NCI-H345 (cell line): ENCODE measurements at places on chromosomes 5 and 9.
A peak's percentile ranks its signal among the peaks of the same experiment; 100 is the strongest.

DNA sequence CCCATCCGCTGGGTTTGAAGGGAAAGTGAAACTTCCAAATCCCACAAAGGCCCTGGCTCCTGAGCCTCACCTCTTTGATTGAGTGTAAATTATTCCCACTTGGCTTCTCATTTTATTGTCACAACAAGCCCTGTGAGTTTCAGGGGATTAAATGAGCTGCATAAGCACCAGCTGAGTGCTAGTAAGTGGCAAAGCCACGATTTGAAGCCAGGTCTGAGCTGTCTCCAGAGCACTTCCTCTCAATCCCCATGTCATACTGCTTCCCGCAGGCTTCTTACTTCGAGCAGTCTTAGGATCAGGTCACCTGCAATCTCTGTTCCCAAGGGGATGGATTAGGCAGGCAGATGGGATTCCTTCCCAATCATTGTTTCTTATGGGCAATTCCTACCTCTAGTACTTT lies 18.0 kb downstream of the RPS14 start:
- DNase-seq = no peak

- no peak for DNase-seq
Observed at GRCh38 chr5:138472353-138472752, 7.1 kb downstream of the EGR1 start.

DNA sequence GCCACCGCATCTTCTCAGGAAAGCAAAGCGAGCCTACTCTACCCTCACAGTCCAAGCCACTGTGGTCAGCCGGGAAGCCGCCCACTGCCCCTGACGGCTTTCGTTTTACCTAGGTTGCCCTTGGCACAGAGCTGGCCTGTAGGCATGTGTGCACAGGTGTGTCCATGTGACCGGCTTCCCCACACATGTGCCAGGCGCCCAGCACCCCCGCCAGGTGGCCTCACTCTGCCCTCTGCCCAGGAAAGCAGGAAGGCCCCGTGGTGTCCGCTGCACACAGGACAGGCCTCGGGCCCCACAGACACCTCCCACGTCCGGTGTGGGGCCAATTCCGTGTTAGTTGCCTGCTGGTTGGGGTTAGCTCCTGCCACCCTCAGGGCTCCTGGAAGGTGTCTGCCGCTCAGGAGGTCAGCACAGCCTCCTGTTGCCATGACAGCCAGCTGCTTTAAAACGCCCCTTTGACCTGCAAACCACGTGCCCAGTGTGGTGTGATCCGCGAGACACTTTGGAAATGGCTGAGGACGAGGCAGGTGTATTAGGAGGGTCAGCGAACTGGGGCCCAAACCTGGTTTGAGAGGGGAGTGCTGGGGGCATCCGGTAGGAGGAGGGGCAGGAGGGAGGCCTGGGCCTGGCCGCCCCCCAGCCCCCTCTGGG lies 28.7 kb downstream of the TPPP start:
- no peak for DNase-seq

DNA sequence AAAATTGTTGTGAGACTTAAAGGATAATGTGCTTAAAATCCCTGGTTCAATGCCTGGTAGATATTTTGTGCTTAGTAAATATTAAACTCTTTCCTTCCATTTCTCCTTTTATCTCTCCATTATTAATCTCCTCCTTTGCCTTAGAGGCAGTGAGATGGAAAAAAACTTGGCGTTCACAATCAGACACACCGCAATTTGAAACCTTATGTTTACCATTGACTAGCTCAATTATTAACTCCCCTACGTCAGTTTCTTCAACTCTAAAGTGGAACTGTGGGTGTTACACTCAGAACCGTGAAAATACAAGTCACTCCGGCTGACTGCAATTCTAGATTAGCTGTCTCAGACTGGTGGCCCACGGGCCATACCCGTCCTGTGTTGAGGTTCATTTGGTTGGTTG lies 327.2 kb downstream of the DEPDC1B start:
- DNase-seq = no peak

DNA sequence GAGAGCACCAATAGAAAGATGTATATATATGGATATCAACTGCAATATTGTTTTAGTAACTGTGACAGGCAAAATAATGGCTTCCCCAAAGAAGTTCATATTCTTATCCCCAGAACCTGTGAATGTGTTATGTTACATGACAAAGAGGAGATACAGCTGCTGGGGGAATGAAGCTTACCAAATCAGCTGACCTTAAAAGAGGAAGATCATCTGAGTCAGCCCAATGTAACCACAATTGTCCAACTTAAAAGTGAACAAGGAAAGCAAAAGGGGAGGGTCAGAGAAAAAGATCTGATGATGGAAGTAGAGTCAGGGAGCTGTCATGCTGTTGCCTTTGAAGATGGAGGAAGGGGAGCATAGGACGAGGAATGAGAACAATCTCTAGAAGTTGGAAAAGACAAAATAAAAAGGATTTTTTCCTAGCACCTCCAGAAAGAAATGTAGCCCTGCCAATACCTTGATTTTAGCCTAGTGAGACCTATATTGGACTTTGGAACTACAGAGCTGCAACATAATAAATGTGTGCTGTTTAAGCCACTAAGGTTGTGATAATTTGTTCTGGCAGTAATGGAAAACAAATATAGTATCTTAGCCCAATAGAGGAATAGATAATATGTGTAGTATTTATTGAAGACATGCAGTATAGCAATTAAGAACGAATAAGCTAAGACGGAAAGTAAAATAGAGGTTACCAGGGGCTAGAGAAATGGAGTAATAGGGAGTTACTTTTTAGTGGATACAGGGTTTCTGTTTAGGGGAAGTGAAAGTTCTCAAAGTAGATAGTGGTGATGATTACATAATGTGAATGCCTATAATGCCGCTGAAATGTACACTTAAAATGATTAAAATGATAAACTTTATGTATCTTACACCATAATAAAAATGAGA lies 115.9 kb downstream of the PIK3R1 start:
- DNase-seq = no peak

DNA sequence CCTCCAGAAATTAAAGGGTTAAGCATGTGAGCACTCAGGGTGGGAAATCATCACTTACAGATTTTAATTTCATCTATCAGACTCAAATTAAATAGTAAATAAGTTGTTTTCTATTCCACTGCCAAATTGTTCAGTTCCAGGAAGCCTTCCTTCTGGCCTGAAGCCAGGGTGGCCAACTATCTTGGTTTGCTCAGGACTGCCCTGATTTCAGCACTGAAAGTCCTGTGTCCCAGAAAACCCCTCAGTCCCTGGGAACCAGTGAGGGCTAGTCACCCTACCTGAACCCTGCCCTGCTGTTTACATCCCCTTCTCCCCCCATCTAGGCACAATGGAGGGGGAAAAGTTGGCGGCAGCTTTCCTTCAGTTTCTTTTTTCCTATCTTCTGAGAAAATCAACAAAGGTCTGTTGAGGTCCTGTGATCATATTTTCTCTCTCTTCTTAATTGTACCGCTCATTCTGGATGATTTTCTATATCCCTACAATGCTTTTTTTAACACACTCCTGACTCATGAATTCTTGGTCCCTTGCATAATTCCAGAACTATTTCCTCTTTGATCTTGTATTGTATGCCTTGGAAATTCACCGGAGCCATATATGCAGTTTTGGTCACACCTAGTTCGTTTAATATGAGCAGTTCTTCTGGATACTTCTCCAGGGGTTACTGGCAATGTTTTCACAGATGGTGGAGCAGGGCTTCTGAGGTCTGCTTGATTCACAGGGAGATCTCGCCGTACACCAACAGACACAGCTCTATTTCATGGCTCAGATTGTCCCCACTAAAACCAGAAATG lies 103.8 kb downstream of the MAP1B start:
- peak; percentile 1 for DNase-seq

DNA sequence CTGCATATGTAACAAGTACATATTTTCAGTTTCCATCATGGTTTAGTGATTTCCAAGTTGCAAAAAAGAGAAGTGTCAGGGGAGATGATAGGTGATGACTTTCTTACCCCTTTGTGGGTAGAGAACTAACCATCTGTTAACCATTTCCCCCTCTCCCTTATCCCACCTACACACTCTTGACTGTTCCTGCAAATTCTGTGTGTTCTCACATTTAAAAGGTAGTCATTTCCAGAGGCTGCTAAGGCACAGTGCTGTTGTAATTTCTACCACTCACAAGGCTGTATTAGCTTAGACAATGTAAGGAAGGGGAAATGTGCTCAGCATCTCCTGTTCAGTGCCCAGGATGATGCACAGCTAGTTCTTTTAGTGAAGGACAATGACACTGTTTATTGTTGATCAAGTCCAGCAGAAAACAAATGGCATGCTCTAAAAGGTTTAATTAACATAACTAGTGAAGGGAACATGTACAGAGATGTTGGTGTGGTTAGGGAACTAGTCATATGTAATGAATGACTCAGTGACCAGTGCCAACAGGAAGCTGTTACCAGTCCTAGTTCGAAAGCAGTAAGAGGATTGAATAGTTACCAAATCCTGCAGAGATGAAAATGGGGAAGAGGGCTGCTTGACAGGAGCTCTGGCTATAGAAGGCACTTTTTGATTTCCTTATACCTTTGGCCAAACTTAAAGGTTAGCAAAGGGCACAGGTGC lies 165.1 kb downstream of the PLK2 start:
- no peak for DNase-seq

GRCh38 chr5:133754575-133755169 lies 142.3 kb upstream of the FSTL4 start:
- DNase-seq = peak; percentile 4

GRCh38 chr5:56206126-56206910 lies 26.8 kb downstream of the ANKRD55 start:
- no peak for DNase-seq

- DNase-seq = no peak
Observed at GRCh38 chr9:92974761-92975755, 27.7 kb downstream of the FGD3 start.

GRCh38 chr5:30839956-30840355 lies 353.5 kb upstream of the CDH6 start:
- DNase-seq = no peak

- no peak for DNase-seq
Observed at GRCh38 chr5:139389701-139390638, at the start of gene MZB1. Gene MZB1 (minus strand): TSS chr5:139389913. CDS start chr5:139389856, 57 bp downstream.

DNA sequence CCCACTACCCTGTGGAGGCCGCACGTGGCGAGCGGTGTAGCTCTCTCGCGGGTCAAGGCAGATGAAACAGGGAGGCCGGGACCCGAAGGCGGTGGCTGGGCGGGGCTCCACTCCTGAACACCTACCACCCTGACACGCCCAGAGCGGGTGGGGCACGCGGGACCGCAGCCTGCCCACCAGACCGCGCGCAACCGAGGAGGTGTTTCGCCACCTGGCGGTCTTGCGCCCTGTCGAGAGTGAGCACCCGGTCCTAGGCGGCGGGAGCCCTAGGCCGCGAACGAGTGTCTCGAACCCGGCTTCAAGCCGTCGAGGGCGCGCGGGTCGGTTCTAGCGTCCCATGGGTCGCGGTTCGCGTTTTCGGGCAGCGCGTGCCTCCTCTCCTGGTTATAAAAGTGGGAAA lies 2.2 kb upstream of the EXOSC3 start:
- no peak for DNase-seq

GRCh38 chr5:96478983-96479382 lies 45.9 kb upstream of the PCSK1 start:
- no peak for DNase-seq

DNA sequence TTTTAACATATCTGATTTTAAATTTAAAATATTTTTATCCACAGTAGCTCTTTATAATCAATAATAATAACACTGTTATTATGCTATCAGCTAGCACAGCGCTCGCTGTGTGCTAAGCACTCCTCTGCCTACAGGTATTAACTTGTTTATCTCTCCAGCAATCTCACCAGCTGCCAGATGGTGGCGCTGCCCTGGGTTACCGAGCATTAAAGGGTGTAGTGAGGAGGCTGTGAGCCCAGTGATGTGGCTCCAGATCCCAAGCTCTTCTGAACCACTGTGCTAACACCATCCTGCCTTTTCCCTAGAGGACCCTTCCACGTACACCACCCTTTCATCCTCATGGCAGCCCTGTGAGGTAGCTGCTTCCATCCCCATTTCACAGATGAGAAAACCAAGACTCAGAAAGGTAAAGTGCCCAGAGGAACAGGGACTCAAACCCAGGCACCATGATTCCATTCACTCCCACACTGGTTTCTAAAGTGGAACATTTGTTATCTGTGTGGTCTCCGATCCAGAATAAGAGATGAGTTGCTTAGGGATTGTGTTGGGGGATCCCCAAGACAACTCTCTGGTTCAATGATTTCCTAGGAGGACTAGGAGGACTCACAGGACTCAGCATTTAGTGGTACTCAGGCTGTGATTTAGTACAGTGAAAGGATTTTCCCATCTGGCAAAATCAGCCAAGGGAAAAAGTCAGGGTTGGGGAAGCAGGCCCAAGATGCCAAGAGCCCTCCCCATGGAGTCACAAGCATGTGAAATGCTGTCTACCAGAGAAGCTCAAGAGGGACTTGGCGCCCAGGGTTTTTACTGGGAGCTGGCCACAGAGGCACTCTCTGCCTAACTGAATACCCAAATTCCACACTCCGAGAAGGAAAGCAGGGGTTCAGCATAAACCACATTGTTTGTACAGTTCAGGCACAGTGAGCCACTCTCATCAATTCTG lies 7.0 kb downstream of the IGFBPL1 start:
- peak; percentile 47 for DNase-seq

DNA sequence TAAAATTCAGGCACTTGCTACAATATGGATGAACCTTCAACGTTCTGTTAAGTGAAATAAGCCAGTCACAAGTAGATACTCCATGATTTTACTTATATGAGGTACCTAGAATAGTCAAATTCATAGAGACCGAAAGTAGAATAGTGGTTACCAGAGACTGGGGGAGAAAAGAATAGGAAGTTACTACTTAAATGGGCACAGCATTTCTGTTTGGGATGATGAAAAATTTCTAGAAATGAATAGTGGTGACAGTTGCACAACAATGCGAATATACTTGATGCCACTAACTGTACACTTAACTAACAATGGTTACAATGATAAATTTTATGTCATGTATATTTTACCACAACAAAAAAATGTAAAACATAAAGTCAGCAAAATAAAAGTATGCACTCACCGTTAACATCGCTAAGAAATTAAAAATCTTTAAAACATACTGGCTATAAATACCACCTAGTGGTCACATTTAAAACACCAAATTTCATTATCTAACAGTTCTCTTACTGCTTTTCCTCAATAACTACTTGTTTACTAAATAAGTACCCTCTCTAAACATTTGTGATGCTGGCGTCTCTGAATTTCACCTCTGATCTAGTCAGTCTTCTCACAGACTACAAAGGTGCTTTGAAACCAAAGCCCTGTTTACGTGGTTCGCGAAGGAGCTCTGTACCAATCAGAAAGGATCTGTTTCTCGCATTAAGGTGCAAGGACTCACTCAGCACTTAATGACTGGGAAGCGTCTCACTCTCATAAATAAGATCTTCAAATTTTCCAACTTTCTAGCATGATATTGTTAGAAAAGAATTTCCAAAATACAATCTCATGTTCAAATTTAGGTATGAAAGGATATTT lies 22.7 kb downstream of the KIF3A start:
- no peak for DNase-seq
